PC-9 (cell line): ENCODE measurements at places on chromosomes 7 and 10. TPM values are rescaled to one million over a fixed set of nuclear protein-coding genes. Genes with fewer than 3 reads are reported as not detected.

OSBPL3 gene
- 87.6 and 88.4 TPM in 2 replicates for total RNA-seq

CRTAC1 gene
- total RNA-seq = not detected in 2 replicates

DNAAF5 gene
- 63.2 and 78.9 TPM in 2 replicates for total RNA-seq

LHPP gene
- 23.3 and 24.7 TPM in 2 replicates for total RNA-seq

CDH23 gene
- 7.8 and 13.3 TPM in 2 replicates for total RNA-seq
